Upper lobe of left lung (tissue), 6 donors: ENCODE measurements at places on chromosomes 12 and 14.

- no peak for DNase-seq
Measured at GRCh38 chr12:69598174-69598753, 12.4 kb downstream of the LRRC10 start.

DNA sequence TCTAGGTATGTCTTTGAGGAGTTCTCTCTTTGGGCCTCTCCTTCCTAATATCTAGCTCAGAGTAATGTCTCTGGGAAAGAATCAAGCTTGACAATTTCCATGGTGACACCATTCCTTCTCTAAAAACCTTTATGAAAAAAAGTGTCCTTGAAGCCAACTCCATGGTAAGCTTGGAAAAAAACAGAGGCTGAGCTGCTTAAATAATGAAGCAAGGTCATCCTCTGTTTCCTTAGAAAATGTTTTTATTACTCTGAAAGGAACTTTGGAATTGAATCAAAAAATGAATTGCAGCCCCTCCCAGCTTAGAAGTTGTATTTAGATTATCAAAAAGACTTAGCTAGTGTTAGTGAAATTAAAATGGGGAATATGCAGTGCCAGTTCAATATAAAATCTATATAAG lies 166.1 kb upstream of the KITLG start:
- no peak for DNase-seq

DNA sequence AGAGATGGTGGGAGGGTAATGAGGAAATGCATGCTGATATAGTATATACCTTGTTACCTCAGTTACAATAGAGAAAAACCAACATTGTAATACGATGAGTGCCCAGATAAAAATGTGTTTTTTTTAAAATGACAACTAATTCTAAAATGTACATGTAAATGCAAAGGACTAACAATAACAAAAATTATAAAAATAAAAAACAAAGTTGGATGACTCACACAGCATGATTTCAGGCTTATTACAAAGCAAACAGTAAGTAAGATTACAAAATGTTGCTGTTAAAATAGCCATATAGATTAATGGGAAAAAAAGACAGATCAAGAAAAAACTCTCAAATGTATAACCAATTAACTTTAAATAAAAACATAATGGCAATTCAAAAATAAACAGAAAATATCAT lies 1099.4 kb downstream of the FSCB start:
- DNase-seq = no peak

DNA sequence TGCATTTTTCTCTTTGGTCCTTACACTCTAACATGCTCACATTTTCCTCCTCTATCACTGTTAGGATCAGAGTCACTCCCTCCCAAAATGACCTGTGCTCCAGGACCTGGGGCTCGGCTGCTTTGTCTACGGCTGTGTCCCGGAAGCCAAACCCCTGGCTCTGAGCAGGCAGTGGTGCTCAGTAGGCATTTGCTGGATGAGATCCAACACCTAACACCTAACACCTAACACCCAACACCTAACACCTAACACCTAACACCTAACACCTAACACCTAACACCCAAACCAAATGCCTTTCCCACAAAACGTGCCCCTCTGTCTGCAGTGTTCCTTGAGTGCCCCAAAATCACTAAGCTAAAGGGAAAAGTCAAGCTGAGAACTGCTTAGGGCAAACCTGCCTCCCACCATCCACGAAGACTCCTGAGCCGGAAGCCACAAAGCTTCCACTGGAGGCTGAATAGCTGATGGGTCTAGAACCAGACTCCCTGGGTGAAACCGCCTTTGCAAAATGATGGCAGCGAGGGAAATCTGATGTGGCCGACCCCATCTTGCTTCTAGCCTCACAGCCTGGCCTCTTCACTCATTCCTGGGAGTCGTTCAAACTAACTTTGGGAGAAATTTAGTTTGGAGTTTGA lies 29.2 kb downstream of the HSP90AA1 start:
- no peak for DNase-seq

GRCh38 chr12:10052193-10052913 lies 21.9 kb downstream of the CLEC9A start:
- DNase-seq = no peak

DNA sequence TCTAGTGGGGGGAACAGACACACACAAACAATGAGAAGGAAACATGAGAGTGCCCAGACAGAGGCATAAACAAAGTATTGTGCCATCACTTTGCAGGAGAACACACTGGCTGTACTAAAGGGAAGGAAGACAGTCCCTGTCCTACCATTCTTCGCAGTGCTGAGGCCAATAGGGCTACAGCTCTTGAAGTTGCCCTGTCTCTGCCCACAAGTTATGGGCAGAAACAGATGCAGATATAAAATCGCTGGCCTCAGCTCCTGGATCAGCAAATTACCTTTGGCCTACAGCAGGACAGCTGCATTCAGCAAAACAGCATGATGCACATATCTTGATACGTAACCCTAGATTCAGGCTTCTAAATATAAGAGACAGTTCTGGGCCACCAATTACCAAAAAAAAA lies 23.0 kb upstream of the PRKAB1 start:
- no peak for DNase-seq

DNA sequence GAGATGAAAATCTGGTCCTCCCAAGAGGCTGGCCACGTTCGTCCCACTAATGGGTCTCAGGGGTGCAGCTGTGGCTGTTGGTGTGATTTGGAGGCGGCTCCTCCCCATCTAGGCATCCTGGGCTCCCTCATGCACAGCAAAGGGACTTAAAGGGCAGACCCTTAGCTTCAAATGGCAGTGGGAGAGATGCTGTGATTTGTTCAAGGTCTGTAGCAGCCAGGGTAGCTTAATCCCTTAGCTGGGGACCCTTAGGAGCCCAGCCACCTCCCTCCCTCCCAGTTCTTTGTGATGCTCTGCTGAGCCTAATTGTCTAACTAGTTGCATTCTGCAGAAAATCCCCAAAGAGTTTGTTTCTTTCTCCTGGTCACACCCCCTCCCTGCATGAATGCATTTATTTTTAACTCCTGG lies 18.3 kb downstream of the DYRK4 start:
- DNase-seq = no peak

DNA sequence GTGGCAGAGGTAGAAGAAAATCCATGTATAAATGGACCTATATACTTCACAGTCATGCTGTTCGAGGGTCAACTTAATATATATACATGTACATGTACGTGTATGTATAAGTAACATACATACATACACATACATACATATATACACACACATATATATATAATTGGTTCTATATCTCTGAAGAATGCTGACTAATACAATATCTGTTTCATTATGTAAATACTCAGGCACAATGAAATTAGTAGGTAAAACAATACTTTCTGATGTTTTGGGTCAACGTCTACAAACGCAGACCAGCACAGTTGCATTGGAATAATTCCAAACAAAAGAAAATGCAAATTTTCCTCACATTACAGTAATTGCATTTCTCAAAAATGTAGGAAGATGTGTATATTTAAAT lies 202.7 kb upstream of the DAAM1 start:
- DNase-seq = no peak

GRCh38 chr12:108832730-108833354 lies 24.5 kb downstream of the SSH1 start:
- DNase-seq = no peak

DNA sequence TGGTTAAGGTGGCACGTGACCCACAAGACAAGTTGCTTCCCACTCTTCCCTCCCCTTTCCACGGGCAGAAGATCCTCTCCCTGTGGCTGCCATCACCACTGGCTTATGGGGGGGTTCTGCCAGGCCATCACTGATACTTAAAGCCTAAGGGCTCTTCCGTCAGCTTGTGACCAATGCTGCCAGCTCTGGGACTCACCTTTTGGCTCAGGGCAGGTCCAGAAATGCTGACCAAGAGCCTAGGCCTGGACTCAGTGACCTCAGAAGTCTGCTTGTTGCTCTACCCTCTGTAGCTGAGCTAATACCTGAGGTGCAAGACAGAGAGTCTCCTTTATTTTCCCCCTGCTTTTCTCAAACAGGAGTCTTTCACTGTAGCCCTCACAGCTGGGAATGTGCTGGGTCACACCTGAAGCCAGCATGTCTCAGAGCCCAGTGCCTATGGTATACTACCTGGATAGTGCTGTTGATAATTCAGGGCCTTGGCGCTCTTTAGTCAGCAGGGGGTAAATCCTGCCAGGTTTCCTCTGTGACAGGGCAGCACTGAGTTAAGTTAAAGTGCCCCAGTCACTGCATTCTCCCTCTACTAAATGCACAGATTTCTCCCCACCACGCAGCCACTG lies 19.7 kb downstream of the FGD4 start:
- DNase-seq = no peak

- DNase-seq = peak; percentile 98
Measured at GRCh38 chr14:93939304-93940229, 12.4 kb downstream of the FAM181A start.

DNA sequence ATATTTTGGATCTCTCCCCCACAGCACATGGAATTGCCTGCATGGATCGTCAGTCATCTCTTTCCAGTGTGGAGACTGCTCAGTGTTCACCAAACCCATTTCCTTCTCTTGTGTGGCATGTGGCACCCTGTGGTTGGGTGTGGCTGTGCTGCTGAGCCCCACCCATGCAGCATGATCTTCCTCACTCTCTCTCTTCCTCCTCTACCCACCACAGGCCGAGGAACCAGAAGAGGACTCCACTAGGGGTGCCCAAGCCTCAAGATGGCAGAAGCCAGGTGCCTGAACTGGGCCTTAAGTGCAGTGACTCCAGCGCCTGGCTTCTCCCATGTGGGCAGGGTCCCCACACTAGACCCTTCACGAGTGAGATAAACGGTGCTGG lies 66.8 kb upstream of the GPR68 start:
- DNase-seq = no peak

- DNase-seq = no peak
Measured at GRCh38 chr12:98990648-98991047, 345.6 kb downstream of the APAF1 start.

GRCh38 chr12:46400406-46400805 lies 27.8 kb upstream of the SLC38A2 start:
- no peak for DNase-seq

DNA sequence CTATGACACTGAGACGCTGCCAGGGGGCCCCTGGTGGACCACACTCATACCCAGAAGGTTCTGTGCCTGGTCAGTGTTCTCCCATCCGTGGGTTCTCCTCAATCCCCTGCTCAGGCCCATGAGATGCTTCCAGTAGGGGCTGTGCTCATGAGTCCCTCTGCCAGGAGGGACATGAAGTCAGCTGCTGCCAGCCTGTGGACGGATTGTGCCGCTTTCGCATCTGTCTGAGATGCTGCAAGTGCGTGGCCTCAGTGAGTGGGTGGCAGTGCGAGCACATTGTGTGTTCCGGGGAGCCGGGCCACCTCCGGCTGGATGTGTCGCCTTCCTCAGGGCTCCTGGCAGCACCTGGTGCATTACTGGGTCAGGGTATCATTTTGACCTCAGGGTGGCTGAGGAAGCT lies 15.5 kb downstream of the TUNAR start:
- no peak for DNase-seq

- DNase-seq = no peak
Measured at GRCh38 chr12:92612611-92613010, 90.2 kb upstream of the PLEKHG7 start.

DNA sequence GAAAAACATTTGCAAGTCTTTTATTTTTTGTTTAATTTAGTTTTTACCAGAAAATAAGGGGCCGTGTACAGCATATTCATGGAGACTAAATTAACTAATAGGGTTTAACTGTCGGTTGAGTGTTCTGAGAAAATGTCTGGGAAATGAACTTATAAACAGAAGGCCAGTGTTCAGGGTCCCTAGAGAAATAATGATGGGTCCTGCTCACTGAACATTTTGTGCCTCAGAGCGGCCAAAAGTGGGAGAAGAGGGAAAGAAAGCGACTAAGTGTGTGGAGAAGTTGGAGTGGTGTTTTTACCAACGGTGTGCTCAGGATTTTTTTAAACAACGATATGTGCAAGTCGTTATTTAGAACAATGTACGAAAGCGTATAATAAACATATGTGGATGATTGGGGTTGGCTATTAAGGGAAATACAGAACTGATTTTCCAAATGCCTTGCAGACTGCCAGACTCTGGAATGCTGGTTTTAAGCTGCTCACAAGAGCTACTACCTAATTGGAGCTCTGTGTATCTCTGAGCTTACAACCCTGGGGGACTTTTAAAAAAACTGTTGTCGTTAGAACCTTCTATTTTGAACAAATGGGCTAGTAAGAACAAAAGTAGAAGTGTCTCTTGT lies 166.7 kb downstream of the SLC38A4 start:
- DNase-seq = no peak

GRCh38 chr12:122081083-122081696 lies 2.6 kb downstream of the MLXIP start:
- DNase-seq = no peak
